Frontal cortex (tissue), 4 donors: ENCODE measurements at places on chromosomes 7 and 10. TPM values are rescaled to one million over a fixed set of nuclear protein-coding genes. Genes with fewer than 3 reads are reported as not detected.

Gene PRSS37
- not detected for total RNA-seq

Gene COL17A1
- total RNA-seq = under 0.01 TPM

Gene CEP55
- total RNA-seq = 2.4 TPM

Gene IGF2BP3
- 81.5 TPM for total RNA-seq

Gene MOGAT3
- not detected for total RNA-seq

Gene SPDYE8
- under 0.01 TPM for total RNA-seq

Gene SLC18A2
- under 0.01 TPM for total RNA-seq

Gene CFAP58
- 1.2 TPM for total RNA-seq

Gene CHN2
- total RNA-seq = 96.6 TPM

Gene AKR1C2
- 39.5 TPM for total RNA-seq

Gene MEOX2
- total RNA-seq = not detected

Gene PLEKHS1
- total RNA-seq = not detected

Gene ADRA2A
- total RNA-seq = 19.6 TPM

Gene ACSM6
- total RNA-seq = not detected

Gene LRGUK
- total RNA-seq = 14.3 TPM

Gene ARL5B
- 81.1 TPM for total RNA-seq

Gene TRIL
- total RNA-seq = 17.5 TPM

Gene TAS2R4
- 2.0 TPM for total RNA-seq

Gene MORN4
- total RNA-seq = 35.5 TPM

Gene ARHGEF35
- total RNA-seq = 0.82 TPM

Gene SFTPD
- total RNA-seq = 0.41 TPM

Gene FANK1
- 1.2 TPM for total RNA-seq

Gene NRF1
- 19.2 TPM for total RNA-seq

Gene C10orf62
- not detected for total RNA-seq

Gene GIMAP1
- total RNA-seq = 0.82 TPM

Gene GRID1
- total RNA-seq = 12.6 TPM

Gene OR9A2
- total RNA-seq = under 0.01 TPM

Gene INTS1
- total RNA-seq = 23.6 TPM

Gene ZNF804B
- total RNA-seq = 6.9 TPM

Gene MUC12
- 0.41 TPM for total RNA-seq

Gene CDC14C
- not detected for total RNA-seq

Gene UPP1
- 3.3 TPM for total RNA-seq

Gene ADAM22
- total RNA-seq = 76.2 TPM

Gene DNAH11
- 0.82 TPM for total RNA-seq

Gene PCLO
- total RNA-seq = 41.2 TPM
